ENCODE measurements at places on chromosomes 4 and X.
A peak's percentile ranks its signal among the peaks of the same experiment; 100 is the strongest.

DNA sequence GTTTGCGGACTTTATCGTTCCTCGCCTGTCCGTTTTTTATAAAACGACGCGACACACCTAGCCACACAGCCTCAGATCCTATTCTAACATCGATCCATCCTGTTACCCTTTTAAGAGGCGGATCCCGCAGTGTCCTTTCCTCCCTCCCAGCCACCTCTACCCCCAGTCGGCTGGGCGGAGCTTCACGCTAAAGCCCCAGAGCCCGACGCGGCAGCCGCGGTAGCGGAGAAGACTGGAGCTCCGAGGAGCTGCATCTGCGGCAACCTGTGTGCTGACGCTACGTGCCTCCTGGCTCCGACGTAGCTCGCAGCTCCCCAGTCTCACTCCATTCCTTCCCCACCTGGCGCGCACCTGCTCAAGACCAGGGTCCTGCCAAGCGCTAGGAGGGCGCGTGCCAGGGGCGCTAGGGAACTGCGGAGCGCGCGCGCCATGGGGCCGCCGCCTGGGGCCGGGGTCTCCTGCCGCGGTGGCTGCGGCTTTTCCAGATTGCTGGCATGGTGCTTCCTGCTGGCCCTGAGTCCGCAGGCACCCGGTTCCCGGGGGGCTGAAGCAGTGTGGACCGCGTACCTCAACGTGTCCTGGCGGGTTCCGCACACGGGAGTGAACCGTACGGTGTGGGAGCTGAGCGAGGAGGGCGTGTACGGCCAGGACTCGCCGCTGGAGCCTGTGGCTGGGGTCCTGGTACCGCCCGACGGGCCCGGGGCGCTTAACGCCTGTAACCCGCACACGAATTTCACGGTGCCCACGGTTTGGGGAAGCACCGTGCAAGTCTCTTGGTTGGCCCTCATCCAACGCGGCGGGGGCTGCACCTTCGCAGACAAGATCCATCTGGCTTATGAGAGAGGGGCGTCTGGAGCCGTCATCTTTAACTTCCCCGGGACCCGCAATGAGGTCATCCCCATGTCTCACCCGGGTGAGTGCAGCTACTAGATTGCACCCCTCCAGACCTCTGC lies at the start of gene RNF128:
Gene RNF128, plus strand, starts transcription at position 217 of the 953 bp plus-strand sequence. Its CDS starts 213 bp downstream, at position 430.
- peak; percentile 55 for DNase-seq

- DNase-seq: no peak
Measured at GRCh38 chr4:21304540-21304887, 604.3 kb downstream of the PACRGL start.

DNA sequence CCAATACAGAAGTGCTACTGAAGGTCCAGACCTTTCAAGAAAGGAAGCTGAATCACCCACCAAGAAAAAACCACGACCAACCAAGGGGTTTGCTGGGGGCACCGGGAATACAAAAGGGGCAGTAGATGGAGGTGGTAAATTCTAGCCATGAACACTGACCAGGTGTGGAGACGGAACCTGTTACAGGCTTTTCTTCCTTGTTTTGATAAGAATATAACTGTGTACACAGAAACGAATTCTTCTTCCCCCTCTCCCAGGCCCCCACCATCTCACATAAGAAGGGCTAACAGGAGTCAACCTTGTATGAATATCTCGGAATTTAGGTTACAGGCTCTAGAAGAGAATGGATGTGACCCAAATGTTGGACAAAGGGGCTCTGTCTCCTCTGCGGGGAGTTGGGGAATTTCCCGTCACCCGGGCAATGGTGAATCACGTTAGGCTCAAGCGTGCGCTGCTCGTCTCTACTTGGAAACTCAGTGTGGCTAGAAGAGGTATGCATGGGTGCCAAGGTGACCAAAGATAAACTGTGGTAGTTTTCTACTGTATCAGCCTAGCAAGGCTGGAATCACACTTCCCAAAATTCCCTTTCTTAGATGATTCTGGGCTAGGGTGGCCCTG lies 87.0 kb downstream of the AFAP1 start:
- peak; percentile 63 for DNase-seq

DNA sequence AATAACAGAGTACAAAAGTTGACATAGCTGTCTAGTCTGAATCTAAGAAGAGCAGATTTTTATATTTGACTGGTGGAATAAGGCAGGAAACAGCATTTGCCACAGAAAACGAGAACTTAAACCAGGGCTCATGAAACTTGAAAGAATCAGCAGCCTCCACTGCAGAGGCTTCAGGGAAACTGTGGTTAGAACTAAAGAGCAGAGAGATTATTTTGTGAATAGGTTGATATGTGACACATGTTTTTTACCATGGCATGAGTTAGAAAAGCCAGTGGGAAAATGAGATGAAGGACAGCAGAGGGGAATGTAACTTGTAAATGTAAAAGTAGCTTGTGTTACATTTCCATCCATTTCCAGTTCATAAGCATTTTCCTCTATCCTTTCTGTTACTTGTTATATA lies 63.7 kb upstream of the CAMK2D start:
- peak; percentile 41 for DNase-seq

- DNase-seq: peak; percentile 77
Measured at GRCh38 chr4:140094438-140095420, 59.3 kb downstream of the MAML3 start.

GRCh38 chr4:112939901-112940300 lies 109.6 kb upstream of the ANK2 start:
- DNase-seq: no peak

DNA sequence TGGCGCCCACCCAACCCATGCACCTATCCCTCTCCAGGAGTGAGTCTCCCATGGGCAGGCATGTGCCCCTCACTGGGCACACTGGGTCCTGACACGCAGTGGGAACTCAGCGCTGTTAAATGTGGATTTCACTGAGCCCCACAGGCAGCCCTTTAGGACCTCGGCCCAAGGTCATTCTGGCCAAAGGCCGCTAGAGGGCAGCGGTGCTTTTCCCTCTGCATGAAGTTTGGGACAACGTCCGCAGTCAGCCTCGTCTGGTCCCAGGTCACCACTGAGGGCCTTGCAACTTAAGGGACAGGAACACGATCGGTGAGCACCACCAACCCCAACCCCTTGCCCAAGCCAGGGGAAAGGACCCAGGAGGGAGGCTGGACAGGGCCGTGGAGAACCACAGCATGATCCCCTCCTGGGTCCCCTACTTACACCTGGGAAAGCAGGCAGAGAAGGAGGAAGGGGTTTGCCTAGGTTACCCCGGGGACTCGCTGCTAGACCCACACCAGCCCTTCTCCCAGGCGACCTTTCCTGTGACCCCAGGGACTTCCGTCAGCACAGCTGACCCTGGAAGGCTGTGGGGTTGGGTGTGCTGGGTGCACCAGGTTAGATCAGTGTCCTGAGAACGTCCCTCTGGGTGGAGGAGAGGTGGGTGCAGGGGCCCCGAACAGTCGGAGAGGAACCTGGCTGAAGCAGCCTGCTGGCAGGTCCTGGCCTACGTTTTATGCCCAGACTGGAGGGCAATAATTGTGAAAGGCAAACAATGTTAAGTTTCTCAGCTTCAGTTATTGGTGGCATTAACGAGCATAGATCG lies 24.0 kb downstream of the CYTL1 start:
- DNase-seq: peak; percentile 64

DNA sequence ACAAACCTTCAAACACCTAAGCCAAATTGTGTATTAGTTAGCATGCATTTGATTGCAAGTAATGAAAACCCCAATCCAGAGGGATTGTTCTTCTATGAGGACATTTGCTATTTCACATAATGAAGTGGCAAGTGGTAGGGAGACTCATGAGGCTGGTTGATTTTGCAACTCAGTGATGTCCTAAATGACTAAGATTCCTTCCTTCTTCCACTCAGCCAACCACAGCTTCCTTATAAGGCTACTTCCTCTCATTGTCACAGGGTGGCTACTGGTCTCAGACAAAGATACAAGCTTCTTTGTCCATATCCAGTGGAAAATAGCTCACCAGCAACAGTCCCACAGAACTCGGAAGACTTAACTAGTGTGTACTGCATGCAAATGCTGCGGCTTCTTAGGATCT lies 5.3 kb upstream of the OTC start:
- DNase-seq: no peak

- DNase-seq: no peak
Measured at GRCh38 chr4:101355246-101355645, 7.9 kb upstream of the PPP3CA start.

DNA sequence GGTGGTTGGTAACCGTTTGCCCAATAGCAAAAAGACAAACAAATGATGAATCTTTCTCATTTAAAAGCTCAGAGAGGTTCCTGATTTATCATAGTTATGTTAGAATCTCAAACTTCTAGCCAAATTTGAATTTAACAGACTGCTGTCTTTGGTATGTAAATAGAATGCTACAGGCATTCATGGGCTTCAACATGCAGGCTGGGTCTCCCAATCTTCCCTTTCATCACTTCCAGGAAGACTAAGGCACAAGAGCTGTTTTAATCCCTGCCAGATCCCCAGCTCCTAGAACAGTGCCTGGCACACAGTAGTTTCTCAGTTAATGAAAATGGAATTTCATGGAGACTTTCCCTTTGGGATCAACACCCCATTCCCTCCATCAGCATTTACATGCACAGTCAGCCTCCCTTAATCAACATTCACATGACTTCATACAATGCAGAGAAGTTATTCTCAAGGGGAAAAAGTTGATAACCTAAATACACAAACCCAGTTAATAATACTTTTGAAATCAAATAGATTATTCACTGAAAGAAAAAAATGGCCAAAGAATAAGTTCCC lies 107.6 kb upstream of the C1QTNF7 start:
- DNase-seq: no peak

GRCh38 chr4:38109896-38110295 lies 149.7 kb downstream of the PTTG2 start:
- no peak for DNase-seq
